Gastrocnemius medialis (tissue), 4 donors: ENCODE measurements at places on chromosomes 5 and 9. TPM values are rescaled to one million over a fixed set of nuclear protein-coding genes. Genes with fewer than 3 reads are reported as not detected.

PCDHAC2 gene
- 0.13 TPM for total RNA-seq

OLFM1 gene
- total RNA-seq, result 5.7 TPM

PCDHA4 gene
- total RNA-seq, result not detected

KCTD16 gene
- total RNA-seq, result 0.02 TPM

PCBD2 gene
- 20.7 TPM for total RNA-seq

PCDHA2 gene
- not detected for total RNA-seq

C5orf34 gene
- not detected for total RNA-seq
